Activated naive CD4-positive, alpha-beta T cell (primary cell): ENCODE measurements at places on chromosomes 16 and 17.

GRCh38 chr17:49201481-49201927 is 8.9 kb downstream of the GNGT2 start:
- no peak for DNase-seq

- no peak for DNase-seq
Measured at GRCh38 chr16:23448392-23448791, 4.6 kb downstream of the COG7 start.

DNA sequence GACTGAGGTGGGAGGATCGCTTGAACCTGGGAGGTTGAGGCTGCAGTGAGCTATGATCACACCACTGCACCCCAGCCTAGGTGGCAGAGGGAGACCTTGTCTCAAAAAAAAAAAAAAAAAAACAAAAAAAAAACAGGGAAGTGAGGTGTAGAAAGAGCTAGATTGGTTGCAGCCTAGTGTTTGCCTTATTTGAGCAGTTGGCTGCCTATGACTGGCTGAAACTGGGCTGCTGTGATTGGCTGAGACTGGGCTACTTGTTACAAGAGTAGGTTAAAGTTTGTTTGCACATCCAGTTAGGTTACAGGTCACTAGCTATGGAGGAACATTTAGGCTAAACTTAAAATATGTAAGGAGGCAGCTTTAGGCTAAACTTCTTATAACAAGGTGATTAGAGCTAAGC is 5.7 kb downstream of the DHRS7B start:
- no peak for DNase-seq

GRCh38 chr17:76088041-76088867 is 9.3 kb downstream of the ZACN start:
- no peak for DNase-seq
